ENCODE measurements at places on chromosomes 5 and 9. TPM values are rescaled to one million over a fixed set of nuclear protein-coding genes. Genes with fewer than 3 reads are reported as not detected.

The DRD1 gene
- total RNA-seq = not detected

The NME5 gene
- not detected for total RNA-seq

- H3K4me3 ChIP-seq = peak overlapping the region; percentile 34
- peak; percentile 73 for DNase-seq
- H3K4me1 ChIP-seq = no peaks in the 10 kb centered on the region
- H3K36me3 ChIP-seq = no peaks in the 10 kb centered on the region
- no peaks in the 10 kb centered on the region for H3K27me3 ChIP-seq
- H3K27ac ChIP-seq = no peak overlapping the region
Observed at GRCh38 chr9:112925058-112925641, 34.5 kb upstream of the SLC46A2 start.

- no peak for DNase-seq
- no peak overlapping the region for H3K27ac ChIP-seq
- no peaks in the 10 kb centered on the region for H3K4me1 ChIP-seq
Observed at GRCh38 chr5:174354571-174354970, 309.1 kb downstream of the NSG2 start.

GRCh38 chr5:177599731-177600507 is at the start of gene B4GALT7:
Gene B4GALT7 (plus strand): TSS chr5:177600132. CDS start chr5:177600211, 79 bp downstream.
- H3K27ac ChIP-seq = peak within 1 kb of the TSS; percentile 69
- 0 out of 2 replicates have a peak, but pooled peaks cover 4% of the 10 kb centered on the region for H3K4me1 ChIP-seq
- H3K27me3 ChIP-seq = no peaks in the 10 kb centered on the region

GRCh38 chr5:168766426-168766700 is 187.2 kb upstream of the PANK3 start:
- no peaks in the 10 kb centered on the region for H3K36me3 ChIP-seq
- H3K27ac ChIP-seq = no peak overlapping the region
- H3K4me3 ChIP-seq = no peak overlapping the region
- peaks cover 13% of the 10 kb centered on the region for H3K4me1 ChIP-seq
- no peaks in the 10 kb centered on the region for H3K27me3 ChIP-seq

- no peak for DNase-seq
- no peak overlapping the region for H3K4me3 ChIP-seq
- H3K27me3 ChIP-seq = no peaks in the 10 kb centered on the region
- no peak overlapping the region for H3K27ac ChIP-seq
- H3K36me3 ChIP-seq = 0 out of 2 replicates have a peak, but pooled peaks cover 2% of the 10 kb centered on the region
- H3K4me1 ChIP-seq = no peaks in the 10 kb centered on the region
Observed at GRCh38 chr5:77102549-77102948, 15.5 kb upstream of the ZBED3 start.

The SPATA31A3 gene
- total RNA-seq = not detected

DNA sequence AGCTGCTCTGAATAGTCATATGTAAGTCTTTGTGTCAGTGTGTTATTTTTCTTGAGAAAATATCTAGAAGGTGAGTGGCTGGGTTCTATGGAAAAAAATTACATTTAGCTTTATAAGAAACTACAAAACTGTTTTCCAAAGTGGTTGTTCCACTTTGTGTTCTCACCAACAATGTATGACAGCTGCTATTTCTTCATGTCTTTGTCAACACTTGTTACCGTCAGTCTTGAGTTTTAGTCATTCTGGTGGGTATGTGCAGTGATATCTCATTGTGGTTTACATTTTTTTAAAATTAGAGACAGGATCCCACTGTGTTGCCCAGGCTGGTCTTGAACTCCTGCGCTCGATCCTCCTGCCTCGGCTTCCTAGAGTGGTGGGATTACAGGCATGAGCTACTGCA is 246.4 kb downstream of the PJA2 start:
- H3K4me3 ChIP-seq = no peak overlapping the region
- no peaks in the 10 kb centered on the region for H3K36me3 ChIP-seq
- H3K27ac ChIP-seq = peak overlapping the region; percentile 34
- H3K4me1 ChIP-seq = peaks cover 5% of the 10 kb centered on the region
- H3K27me3 ChIP-seq = no peaks in the 10 kb centered on the region
- peak; percentile 12 for DNase-seq

- no peaks in the 10 kb centered on the region for H3K36me3 ChIP-seq
- no peaks in the 10 kb centered on the region for H3K27me3 ChIP-seq
- no peak for DNase-seq
- peaks cover 10% of the 10 kb centered on the region for H3K4me1 ChIP-seq
- H3K4me3 ChIP-seq = no peak overlapping the region
Observed at GRCh38 chr5:124981901-124982300, 235.5 kb upstream of the ZNF608 start.

Data from SJCRH30 (cell line).